ENCODE measurements at places on chromosomes 12 and 14.
A peak's percentile ranks its signal among the peaks of the same experiment; 100 is the strongest.

DNA sequence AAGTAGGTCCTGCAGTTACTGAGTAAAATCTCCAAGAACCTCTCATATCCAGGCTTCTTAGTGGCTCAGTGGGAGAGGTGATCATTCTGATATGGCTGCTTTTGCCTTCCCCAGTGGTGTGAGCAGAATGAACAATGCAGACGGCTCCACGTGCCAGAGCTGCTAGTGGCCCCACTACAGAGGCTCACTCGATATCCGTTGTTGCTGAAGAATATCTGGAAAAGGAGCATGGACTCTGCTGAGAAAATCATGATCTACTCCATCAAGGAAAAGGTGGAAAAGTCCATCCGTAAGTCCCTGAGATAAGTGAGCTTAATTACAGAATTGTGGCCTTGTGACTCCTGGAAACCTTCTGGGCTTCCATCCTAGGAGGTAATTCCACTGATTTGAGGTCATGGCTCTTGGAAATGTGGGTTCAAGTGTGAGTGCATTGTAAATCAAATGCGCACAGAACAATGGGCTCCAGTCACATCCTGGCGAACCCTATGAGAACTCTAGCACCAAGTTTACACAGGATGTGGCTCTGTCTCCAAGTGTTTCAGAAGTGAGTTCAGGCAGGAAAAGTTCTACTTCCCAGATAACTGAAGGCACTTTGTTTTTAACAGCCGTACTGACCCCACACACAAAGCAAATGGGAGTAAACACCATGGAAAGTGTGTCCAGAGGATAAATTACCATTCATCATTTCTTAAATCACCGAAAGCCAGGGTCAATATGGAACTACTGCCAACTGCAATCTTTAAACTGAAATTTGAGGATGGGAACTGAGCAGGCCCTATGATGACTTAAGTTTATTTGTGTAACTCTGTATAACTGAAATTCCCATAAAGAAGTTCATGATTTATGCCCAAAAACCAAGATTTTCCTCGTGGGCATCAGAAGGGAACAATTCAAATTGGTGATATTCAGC is 51.4 kb downstream of the PLEKHG7 start:
- DNase-seq = no peak
- no peak overlapping the region for H3K4me3 ChIP-seq
- H3K4me1 ChIP-seq = peaks cover 4% of the 10 kb centered on the region
- peaks cover 11% of the 10 kb centered on the region for H3K27me3 ChIP-seq
- no peaks in the 10 kb centered on the region for H3K36me3 ChIP-seq

DNA sequence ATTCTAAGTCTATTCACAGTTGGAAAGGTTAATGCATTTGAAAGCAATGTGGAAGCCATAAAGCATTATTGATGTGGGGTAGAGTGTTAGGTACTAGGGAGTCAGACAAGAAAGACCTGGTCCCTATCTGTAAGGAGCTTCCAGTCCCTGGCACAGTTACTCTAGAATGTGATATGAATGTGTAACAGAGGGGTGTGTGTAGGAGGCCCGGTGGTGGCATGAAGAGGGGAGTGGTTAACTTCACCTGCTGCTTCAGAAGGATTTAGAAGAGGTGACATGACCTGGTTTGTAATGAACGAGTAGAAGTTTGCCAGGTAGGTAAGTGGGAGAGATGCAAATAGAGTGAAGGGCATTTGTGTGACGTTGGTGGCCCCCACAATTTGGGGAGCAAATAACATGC is 15.1 kb upstream of the GALNT6 start:
- H3K4me3 ChIP-seq = no peak overlapping the region
- no peaks in the 10 kb centered on the region for H3K27me3 ChIP-seq
- H3K4me1 ChIP-seq = no peaks in the 10 kb centered on the region
- H3K36me3 ChIP-seq = no peaks in the 10 kb centered on the region
- DNase-seq = no peak

DNA sequence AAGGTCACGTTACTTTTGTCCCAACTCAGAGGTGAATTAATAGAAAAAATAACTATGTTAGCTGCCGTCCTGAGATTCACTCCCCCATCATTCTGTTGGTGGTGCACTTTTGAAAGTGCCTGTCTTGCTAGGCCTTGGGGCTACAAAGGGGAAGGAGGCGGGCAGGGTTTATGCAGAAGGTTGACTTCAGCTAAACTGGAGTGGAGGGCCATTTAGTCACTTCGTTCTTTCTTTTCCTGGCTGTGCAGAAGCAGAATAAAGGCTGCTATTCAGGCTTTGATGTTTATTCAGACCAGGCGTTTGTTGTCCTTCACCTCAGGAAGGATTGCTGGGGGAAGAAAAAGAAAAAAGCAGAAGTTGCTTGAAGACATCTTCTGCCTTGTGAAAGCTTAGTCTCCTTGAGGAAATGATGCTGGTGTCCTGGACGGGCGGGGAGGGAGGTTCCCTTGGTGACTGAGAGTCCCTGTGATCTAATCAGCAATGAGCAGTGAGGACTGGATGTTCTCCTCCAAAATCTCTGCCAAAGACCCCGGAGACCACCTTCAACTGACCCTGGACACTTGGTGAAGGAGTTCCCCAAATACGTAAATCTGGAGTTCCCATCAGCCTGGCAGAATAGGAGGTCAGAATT is 4.0 kb downstream of the GLT1D1 start:
- peaks cover 30% of the 10 kb centered on the region for H3K27me3 ChIP-seq
- H3K4me3 ChIP-seq = no peak overlapping the region
- H3K36me3 ChIP-seq = no peaks in the 10 kb centered on the region
- H3K4me1 ChIP-seq = no peaks in the 10 kb centered on the region

DNA sequence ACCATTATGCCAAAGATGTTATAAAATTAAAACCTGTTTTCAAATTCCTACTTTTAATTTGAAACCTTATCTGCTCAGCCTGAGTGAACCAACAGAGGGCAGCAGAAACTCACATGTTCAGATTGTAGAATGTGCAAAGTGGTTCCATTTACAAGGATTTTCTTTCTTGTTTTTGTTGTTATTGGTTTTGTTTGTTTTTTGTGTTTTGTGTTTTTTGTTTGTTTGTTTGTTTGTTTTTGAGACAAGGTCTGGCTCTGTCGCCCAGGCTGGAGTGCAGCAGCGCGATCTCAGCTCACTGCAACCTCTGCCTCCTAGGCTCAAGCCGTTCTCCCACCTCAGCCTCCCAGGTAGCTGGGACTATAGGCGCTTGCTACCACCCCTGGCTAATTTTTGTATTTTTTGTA is 22.8 kb upstream of the GARIN2 start:
- H3K4me3 ChIP-seq = no peak overlapping the region
- DNase-seq = peak; percentile 19
- H3K4me1 ChIP-seq = no peaks in the 10 kb centered on the region
- H3K27me3 ChIP-seq = no peaks in the 10 kb centered on the region
- no peak overlapping the region for H3K27ac ChIP-seq

DNA sequence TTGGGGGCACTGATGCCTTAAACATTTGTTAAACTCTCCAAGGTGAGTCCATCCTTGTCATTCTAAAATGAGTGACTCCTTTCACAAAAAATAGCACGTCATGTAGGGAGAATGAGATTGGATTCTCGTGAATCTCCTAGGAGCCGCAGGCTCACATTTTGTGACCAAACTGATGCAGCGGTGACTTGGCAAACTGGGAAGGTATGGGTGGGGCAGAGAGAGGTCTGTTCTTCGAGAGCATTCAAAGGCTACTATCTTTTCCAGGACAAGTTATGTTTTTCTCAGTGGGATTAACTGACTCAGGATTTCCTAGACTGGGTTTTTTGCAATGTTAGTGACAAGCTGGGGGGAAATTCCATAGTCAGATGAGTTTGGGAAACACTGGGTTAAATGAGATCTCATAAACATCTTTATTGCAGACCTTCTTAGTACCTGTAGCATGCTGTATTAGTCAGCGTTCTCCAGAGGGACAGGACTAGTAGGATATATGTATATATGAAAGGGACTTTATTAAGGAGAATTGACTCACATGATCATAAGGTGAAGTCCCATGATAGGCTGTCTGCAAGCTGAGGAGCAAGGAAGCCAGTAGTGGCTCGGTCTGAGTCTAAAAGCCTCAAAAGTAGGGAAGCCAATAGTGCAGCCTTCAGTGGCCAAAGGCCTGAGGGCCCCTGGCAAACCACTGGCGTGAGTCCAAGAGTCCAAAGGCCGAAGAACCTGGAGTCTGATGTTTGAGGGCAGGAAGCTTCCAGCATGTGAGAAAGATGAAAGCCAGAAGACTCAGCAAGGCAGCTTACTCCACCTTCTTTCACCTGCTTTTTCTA is 61.0 kb downstream of the FOXN4 start:
- peaks cover 8% of the 10 kb centered on the region for H3K4me1 ChIP-seq
- no peaks in the 10 kb centered on the region for H3K27me3 ChIP-seq
- H3K4me3 ChIP-seq = no peak overlapping the region
- no peak for DNase-seq

- H3K36me3 ChIP-seq = no peaks in the 10 kb centered on the region
- H3K27me3 ChIP-seq = no peaks in the 10 kb centered on the region
- H3K27ac ChIP-seq = no peak overlapping the region
- no peaks in the 10 kb centered on the region for H3K4me1 ChIP-seq
- no peak for DNase-seq
Observed at GRCh38 chr14:47103771-47104170, 452.2 kb upstream of the RPL10L start.

DNA sequence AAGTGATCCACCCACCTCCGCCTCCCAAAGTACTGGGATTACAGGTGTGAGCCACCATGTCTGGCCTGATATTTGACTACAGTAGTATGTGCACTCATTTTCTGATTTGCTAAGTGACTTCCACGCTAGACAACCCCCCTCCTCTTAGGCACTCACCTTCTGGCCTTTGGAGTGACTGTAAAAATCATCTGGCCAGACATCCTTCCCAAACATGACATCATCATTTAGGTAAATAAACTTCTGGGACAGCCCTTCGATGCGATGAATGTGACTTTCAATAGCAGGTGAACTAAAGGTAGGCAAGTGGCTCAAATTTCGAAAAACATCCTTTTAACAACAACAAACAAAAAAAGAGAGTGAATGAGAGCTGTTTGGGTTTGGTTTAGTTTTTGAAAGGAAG is 30.6 kb upstream of the SYCP3 start:
- H3K4me3 ChIP-seq = no peak overlapping the region
- peaks cover 28% of the 10 kb centered on the region for H3K36me3 ChIP-seq
- no peaks in the 10 kb centered on the region for H3K27me3 ChIP-seq
- no peak for DNase-seq
- peak overlapping the region; percentile 46 for H3K27ac ChIP-seq

GRCh38 chr14:101363261-101363555 is 198.1 kb upstream of the DIO3 start:
- H3K27me3 ChIP-seq = peaks cover 23% of the 10 kb centered on the region
- H3K36me3 ChIP-seq = no peaks in the 10 kb centered on the region
- H3K4me3 ChIP-seq = no peak overlapping the region

GRCh38 chr12:2267703-2268470 is 215.1 kb downstream of the CACNA1C start:
- DNase-seq = no peak
- no peak overlapping the region for H3K27ac ChIP-seq
- no peaks in the 10 kb centered on the region for H3K36me3 ChIP-seq
- no peaks in the 10 kb centered on the region for H3K4me1 ChIP-seq

- no peaks in the 10 kb centered on the region for H3K27me3 ChIP-seq
- H3K36me3 ChIP-seq = no peaks in the 10 kb centered on the region
- no peak overlapping the region for H3K4me3 ChIP-seq
- H3K4me1 ChIP-seq = peaks cover 5% of the 10 kb centered on the region
- no peak overlapping the region for H3K27ac ChIP-seq
- DNase-seq = no peak
Observed at GRCh38 chr12:581321-581720, 81.9 kb downstream of the NINJ2 start.

DNA sequence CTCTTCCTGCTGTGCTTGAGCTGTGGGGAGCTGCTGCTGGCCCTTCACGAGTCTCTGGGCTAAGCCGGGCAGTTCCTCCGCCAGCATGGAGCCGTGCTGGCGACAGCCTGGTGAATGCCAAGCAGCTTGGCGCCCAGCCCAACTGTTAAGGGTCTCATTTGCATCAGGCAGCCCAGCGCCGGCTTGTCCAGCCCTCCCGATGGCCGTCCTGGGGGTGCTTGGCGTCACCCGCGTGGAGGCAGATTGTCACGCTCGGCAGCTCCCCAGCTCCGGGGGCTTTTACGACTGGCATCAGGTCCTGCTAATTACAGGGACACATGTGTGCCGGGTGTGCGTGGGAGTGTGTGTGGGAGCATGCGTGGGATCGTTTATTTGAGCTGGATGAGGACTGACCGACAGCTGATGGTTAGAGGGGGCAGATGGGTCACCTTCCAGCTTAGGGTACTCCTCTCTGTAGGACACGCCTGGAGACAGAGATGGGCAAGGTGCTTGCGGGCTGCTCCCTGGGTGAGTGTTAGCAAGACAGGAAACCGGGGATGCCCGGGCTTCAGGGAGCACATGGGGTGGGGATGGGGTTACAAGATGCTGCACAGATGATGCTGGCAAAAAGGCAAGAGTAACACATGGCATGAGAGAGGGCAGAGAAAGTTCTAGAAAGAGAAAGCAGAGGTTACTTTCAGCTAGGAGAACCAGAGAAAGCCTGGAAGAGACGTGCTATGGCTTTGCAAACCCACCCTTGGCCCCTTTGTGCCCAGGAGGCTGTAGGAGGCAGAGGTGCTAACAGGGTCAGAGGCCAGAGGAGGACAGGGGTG is 64.1 kb downstream of the KIF26A start:
- H3K36me3 ChIP-seq = no peaks in the 10 kb centered on the region
- no peaks in the 10 kb centered on the region for H3K4me1 ChIP-seq
- no peak overlapping the region for H3K27ac ChIP-seq

DNA sequence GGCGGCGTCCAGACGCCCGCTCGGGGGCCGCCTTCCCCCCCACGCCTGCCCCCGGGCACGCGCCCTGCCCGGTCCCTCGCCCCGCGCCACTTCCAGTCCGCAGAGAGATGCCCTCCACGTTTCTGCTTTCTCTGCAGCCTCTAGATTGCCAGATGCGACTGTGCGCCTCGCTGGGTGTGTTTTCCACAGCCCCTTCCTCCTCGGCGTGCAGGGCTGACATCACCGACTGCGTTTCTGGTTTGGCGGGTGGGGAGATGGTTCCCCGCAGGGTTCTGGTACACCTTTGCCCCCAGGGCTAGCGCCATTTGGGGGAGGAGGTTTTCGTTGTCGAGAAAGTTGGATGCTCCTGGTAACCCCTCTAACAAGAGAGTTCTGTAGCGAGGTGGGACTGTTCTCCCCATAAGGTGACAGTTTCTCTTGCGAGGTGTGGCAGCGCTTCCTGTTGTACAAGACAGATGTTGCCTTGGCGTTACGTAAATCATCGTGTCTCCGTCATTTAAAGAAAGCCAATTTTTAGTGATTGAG is 1.5 kb downstream of the CALM1 start:
- H3K4me1 ChIP-seq = peaks cover 50% of the 10 kb centered on the region
- peak overlapping the region; percentile 93 for H3K27ac ChIP-seq
- H3K36me3 ChIP-seq = peaks cover 46% of the 10 kb centered on the region
- peak; percentile 57 for DNase-seq
- H3K27me3 ChIP-seq = no peaks in the 10 kb centered on the region
- peak overlapping the region; percentile 96 for H3K4me3 ChIP-seq

GRCh38 chr14:75450381-75451276 is 22.8 kb downstream of the JDP2 start:
- H3K36me3 ChIP-seq = no peaks in the 10 kb centered on the region
- no peak overlapping the region for H3K27ac ChIP-seq
- H3K4me1 ChIP-seq = peaks cover 2% of the 10 kb centered on the region
- no peak for DNase-seq

Data from activated naive CD8-positive, alpha-beta T cell treated with anti-CD3 and anti-CD28 coated beads, Interleukin-2, amount 50 U/mL, for 24 hours (primary cell).